Lung microvascular endothelial cell (primary cell): ENCODE measurements at places on chromosomes 1 and 21. TPM values are rescaled to one million over a fixed set of nuclear protein-coding genes. Genes with fewer than 3 reads are reported as not detected.

GRCh38 chr1:36790191-36790590, 244.1 kb downstream of the GRIK3 start:
- DNase-seq = no peak

DNA sequence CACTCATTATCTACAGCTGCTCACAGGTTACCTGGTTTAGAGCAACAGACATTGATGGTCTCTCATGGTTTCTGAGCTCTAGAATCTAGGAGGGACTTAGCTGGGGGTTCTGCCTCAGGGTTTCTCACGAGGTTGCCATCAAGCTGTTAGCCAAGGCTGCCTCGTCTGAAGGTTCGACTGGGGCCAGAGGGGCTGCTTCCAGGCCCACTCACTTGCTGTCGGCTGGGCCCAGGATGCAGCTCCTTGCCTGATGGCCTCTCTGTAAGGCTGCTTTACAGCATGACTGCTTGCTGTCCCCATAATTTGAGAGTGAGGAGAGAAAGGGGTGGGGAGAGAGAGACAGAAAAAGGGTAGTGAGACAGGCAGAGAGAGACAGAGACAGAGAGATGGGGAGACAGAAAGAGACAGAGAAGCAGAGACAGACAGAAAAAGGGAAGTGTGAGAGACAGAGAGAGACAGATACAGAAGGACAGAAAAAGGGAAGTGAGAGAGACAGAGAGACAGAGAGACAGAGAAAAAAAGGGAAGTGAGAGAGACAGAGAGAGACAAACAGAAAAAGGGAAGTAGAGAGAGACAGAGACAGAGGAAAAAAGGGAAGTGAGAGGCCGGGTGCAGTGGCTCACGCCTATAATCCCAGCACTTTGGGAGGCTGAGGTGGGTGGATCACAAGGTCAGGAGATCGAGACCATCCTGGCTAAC, 106.8 kb upstream of the C1orf174 start:
- no peak for DNase-seq

The FYB2 gene
- total RNA-seq = not detected in 2 replicates

GRCh38 chr1:151436985-151437384, 22.3 kb downstream of the POGZ start:
- no peak for DNase-seq

DNA sequence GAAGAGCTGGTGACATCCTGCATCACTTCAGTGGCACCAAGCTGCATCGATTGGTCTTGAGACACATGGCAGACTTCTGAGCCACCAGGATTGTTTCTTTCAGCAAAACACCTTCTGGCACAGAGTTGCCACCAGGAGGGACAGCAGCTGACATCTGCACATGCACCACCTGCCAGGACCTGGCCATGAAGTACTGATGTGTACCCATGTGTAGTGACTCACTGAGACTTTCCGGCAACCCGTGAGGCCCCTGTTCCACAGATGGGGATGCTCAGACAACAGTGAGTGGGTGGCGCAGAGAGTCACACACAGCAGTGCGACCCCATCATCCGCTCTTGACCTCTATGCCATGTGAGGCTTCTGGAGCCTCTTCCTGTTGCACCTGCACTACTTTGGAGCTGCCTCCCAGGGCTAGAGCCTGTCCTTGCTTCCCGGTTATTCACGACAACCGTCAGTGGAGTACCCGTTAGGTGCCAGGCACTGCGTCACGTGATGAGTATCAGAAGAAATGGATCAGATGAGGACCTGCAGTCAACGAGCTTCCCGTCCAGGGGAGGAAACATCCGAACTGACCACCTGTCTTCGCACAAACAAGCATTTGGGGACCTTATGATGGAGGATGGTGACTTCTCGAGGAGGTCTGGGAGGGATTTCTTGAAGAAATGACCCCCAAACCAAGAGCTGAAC, 80.5 kb upstream of the VAMP3 start:
- no peak for DNase-seq

The DDX59 gene
- total RNA-seq = 9.2 and 20.2 TPM in 2 replicates
